ENCODE measurements at places on chromosomes 16 and 17.

DNA sequence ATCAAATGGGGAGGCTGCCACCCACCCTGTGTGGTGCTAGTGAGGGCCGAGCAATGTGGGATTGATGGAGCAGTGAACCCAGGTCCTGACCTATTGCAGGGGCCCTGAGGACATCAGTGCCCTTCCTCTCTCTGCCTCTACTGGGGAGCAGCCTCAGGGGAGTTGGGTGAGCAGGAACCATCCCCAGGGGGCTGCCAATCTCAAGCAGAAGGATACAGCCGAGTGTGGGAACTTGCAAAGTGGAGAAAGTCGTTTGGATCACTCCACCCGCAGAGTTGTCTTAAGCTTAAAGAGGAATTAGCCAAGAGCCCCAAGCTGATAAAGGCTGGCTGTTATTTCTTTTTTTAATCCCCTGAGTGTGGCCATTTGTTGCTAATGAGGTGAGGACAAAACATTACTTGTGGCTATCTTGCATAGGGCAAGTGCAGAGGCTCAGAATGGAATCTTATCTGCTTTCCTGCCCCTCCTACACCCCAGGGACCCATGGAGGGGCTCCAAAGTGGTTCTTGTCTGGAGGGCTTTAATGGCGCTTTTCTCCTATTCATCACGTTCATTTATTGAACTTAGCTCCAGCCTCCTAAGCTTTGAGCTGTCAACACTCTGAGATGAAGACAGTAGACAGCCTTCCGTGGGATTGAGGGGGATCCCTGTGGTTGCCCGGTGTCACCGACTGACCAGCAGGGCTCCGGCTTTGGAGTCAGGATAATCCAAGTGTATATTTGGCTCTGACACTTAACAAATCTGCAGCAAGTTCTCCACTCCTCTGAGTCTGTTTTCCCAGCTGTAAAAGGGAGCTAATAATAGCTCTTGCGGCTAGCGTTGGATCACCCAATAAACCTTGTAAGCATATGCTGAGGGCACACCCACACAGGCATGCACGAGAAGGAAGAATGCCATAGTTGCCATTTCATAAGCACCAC, 45.1 kb downstream of the MYH11 start:
- DNase-seq = peak; percentile 0

GRCh38 chr17:73706858-73707257, 62.6 kb upstream of the SDK2 start:
- no peak for DNase-seq

GRCh38 chr17:21253646-21254441, 634 bp upstream of the NATD1 start:
- DNase-seq = no peak

GRCh38 chr17:50832864-50833381, 2.5 kb upstream of the WFIKKN2 start:
- no peak for DNase-seq

- DNase-seq = no peak
These were observed 14.7 kb upstream of the PABPN1L start for GRCh38 chr16:88881007-88881615.

DNA sequence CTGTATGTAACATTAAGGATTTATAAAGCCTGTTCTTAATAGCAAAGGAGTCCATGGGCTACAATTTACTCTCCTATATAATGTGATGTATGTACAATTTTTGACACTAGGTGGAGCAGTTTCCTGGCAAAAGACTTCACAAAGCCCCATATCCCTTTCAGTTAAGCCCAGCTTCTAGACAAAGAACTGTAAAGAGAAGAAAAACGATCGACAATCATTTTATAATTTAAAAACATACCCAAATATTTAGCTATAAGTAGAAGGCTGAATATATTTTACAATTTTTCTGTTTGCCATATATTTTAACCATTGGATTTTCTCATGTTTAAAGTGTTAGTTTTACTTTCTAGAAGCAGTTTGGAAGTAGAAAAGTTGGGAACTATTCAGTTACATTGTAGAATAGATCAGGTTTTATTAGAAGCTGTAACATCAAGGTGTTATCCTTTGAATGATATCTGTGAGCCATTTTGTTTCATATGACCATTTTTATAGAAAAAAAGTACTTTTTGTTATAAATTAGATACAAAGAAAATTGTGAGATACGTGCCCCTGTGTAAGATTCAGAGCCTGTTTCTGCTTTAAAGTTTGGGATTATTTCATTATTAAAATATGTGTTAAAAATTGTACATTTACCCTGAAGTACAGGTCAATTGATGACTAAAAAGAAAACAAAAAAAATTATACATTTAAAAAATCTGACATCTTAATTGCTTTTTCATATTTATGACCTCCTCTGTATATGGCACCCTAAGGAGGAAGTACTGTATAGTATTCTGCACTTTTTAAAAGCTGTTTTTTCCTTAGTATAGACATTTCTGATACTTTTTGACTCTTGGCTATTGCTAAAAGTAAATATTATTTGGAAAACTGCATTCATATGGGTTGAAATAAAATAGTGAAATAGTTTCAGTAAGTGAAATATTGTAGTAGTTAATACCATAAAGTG, 46.3 kb downstream of the VMP1 start:
- DNase-seq = peak; percentile 90

DNA sequence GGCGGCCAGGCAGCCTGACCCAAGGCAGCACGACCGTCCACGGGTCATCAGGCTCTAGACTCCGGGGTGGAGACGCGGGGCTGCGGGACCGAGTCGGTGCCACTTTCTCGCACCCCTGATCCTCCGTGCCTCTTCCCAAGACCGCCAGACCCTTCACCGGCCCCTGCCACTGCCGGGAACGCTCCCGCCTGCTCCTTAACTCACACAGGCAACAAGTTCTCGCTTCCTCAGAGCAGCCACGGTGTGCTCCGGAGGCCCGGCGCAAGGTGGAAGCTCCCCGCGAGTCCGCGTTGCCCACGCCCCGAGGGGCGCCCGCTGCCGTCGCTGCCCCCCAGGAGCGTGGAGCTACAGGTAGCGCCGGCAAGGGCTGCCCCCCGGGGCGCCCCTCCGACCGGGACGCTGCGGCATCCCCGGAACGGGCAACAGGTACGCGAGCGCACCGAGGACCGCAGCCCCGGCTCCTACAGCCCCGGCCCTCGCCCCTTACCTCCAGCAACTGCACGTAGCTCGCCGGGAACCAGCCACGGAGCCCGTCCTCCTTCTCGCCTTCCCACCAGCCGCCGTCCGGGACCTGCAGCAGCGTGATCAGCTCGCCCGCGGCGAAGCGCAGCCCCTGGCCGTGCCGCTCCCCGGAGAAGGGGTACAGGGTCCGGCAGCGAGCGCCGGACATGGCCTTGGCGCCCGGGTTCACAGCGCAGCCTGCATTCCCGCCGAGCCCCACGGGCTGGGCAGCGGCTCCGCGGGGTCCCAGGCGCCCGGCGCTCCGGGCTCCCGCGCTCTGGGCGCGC, 491 bp downstream of the GAS7 start:
- DNase-seq = no peak

DNA sequence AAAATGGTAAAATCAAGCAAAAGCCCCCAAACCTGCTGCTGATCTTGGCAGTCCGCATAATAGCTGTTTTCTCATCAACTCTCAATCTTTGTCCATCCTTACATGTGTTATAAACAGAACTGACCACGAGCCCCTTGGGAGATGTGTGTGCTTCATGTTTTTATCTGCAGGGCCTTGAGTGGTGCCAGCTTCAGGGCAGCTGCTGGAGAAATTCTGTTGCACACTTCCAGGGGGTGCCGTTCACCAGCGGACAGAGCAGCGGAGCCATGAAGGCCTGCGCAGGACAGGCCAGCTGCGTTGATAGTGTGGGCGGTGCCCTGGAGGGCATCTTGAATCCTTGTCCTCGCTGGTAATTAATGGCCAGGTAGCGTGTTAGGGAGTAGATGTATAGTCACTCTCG, 20.1 kb downstream of the MPRIP start:
- DNase-seq = no peak

DNA sequence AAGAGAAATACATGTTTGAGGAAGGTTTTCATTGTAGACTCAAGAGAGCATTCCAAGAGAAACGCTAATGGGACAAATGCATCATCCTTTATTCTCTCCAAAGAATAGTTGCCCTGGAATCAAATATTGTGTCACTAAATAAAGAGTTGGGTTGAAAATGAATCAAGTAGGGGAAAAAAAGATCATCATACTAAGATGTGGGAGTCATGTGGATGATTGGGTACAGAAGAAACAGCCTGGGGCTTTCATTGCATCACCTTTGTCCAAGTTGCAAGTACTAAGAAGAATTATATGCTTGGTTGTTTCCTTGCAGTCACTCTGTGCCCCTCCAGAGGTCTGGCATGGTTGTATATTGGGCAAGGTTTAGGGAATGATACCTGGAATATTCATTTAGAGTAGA, 658.9 kb downstream of the TOX3 start:
- no peak for DNase-seq

DNA sequence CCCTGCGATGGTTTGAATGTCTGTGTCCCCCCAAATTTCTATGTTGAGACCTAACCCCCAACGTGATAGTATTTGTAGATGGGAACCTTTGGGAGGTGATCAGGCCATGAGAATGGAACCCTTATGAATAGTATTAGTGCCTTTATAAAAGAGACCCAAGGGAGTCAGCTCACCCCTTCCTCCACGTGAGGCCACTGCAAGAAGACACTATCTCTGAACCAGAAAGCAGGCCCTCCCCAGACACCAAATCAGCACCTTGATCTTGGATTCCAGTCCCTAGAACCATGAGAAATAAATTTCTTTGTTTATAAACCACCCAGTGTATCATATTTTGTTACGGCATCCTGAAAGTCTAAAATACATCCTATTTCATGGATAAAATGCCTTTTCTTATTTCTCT, 64.4 kb upstream of the LRRC37A3 start:
- no peak for DNase-seq

GRCh38 chr16:2846511-2847310, 11.3 kb downstream of the PRSS22 start:
- no peak for DNase-seq

DNA sequence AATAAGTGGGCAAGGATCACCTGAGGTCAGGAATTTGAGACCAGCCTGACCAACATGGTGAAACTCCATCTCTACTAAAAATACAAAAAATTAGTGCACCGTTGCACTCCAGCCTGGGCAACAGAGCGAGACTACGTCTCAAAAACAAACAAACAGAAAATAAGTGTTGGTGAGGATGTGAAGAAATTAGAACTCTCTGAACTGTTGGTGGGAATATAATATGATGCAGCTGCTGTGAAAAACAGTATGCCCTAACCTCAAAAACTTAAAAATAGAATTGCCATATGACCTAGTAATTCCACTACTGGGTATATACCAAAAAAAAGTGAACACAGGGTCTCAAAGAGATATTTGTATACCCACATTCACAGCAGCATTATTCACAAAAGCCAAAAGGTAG, 26.1 kb downstream of the GLG1 start:
- DNase-seq = no peak

- DNase-seq = no peak
These were observed 18.6 kb downstream of the SETD6 start for GRCh38 chr16:58533751-58534470.

DNA sequence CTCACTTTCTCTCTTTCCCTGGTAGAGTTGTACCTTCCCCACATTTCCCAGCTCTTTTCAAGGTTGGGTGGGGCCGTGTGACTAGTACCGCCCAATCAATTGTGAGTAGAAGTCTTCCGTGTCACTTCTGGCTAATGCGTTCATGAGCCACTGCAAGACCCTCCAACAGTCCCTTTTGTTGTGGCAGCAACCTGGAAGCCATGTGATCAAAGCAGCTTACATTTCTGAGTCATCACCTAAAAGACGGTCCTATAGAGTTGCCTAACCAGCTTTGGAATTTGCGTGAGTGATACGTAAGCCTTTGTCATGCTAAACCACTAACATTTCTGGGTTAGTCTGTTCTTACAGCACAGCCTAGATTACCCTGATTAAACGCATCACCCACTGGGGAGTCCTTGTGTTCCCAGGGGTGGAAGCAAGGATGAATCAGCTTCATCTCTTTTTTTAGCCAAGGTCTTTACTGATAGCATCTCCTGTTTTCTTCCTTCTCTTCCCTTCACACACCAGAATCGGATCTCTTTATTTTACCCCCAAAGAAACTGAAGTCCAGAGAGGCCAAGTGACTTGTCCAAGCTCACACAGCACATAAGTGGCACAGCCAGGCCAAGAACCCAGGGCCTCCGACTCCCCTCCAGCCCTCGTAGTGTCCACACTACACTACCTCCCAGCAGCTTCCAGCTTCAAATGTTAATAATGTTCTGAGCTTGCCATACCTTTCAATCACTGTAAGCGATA, 366.3 kb upstream of the XYLT1 start:
- no peak for DNase-seq

- no peak for DNase-seq
These were observed 6.6 kb upstream of the GLIS2 start for GRCh38 chr16:4309102-4309832.

DNA sequence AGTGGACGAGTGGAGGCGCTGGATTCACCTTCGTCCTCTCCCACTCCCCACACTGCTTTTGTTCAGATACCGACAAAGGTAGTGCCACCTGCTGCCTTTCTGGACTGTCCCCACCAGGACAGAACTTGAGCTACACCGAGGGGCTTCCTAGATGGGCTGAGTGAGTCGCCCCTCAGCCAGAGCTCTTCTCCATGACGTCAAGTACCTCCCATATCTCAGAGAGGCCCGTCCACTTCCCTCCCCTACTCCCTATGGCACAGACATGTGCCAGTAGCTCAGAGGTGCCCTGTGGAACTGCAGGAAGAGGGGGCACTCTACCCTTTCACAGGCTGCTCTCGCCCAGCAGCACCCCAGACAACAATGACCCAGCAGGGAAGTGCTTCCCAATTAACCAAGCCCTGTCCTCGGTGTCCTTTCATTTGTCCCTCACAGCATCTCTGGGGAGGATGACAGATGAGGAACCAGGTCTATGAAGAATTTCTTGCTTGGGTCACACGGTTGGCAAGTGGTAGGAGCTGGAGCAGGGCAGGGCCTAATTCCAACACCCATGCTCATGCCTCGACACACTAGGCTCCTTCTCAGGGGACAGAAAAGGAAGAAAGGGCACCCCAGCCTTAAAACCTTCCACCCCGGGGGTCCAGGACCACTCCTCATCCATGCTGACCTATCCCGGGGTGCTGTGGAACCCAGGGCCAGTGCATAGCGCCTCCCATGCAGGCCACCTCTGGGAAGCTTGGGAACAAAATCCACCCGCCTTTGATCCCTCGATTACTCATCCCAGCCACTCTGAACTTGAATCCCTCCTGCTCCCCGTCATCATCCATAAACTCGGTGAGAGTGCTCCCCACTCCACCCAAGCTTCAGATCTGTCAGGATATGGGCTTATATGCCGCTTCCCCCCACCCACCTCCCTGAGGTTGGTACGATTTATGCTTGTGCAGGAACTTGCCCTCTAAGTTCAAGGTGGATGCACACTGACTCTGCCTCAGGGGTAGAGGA, 51.7 kb downstream of the WNT3 start:
- no peak for DNase-seq

All from SK-N-MC (cell line).